T-helper 22 cell (primary cell): ENCODE measurements at places on chromosomes 3 and 15.

- no peak for DNase-seq
Measured at GRCh38 chr3:99319961-99320360, 318.4 kb upstream of the COL8A1 start.

DNA sequence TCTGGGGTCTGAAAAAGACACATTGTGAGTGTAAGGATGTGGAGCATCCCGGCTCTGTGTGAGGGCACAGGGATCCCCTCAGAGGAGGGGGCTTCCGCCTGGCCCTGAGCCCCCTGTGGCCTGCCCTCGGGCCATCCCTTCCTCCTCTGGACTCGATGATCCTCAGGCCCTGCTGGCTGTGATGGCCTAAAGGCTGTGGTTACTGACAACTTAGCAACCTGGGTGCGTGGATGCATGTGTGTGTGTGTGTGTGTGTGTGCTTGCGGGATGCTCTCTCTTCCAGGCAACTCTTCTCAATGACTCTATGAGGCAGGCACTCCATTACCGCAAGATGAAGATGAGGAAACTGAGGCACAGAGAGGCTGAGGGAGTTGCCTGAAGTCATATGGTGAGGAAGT, 66.0 kb downstream of the ASB7 start:
- DNase-seq = no peak

GRCh38 chr3:29683018-29683993, 402.4 kb downstream of the RBMS3 start:
- no peak for DNase-seq

DNA sequence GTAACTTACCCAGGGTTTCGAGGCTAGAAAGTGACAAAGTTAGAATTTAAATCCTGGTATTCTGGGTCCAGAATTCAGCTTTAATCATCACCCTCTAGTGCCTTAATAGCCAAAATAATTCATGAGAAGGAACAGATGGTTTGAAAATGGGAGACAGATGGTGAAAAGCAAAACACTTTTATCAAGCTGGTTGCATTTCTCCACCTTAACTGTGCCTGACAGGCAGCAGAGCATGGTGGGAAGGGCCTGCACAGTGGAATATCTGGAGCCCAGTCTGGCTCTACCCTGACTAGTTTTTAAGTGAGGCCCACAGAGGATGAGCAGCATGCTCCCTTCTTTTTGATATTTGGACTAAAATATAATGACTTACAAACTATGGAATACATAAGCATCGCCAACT, 35.6 kb upstream of the RASGRP1 start:
- DNase-seq = no peak

- no peak for DNase-seq
Measured at GRCh38 chr3:62718515-62719320, 156.5 kb downstream of the CADPS start.

- no peak for DNase-seq
Measured at GRCh38 chr3:38500688-38501417, 4.7 kb downstream of the EXOG start.

DNA sequence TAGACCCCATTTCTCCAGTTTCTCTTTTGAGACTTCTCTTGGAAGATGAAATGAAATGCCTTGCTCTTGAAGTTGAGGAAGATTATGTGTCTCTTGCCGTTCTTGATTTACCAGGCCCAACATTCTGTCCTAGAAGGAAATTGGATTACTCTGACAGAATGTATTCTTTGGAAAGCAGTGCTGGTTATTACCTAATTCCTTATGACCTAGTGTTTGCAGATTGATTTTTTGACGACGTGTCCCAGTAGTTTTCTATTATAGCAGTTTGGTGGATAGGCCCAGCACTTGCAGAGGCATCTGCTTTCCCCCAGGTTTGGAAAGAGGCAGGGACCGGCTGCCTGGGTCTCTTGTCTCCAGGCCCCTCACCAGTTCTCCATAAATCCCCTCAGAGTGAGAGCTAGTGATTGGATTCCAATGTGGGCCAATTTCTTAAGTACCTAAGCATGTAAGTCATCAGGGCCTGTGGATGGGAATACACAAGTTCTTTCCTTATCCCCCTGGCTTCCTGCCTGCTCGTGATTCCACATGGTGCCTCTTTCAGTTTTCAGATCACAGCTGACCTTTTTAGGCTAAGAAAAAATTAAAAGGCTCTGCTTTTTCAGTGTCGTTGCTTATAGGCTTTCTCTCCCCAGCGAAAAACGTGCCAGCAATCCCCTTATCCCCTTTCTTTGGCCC, 50.2 kb downstream of the EPHB3 start:
- no peak for DNase-seq

- no peak for DNase-seq
Measured at GRCh38 chr3:17874636-17875035, 132.2 kb upstream of the TBC1D5 start.

GRCh38 chr3:143100451-143100850, 19.1 kb upstream of the CHST2 start:
- no peak for DNase-seq

DNA sequence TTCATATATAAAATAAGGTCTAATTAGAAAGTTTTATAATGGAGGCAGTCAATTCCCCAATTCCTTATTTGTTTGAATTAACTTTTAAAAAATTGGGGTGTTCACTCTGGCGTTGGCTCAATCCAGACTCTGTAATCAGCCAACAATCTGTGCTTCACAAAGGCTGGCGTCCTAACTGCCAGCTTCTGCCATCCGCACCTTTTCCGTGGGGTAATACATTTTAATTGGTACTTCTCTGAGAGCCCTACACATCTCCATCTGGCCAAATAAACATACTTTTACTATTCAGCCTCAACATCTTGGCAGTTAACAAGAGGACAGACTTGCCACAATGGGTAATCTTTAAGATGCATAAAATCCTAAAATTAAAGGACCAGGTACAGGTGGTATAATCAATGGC, 125.2 kb upstream of the CCNL1 start:
- no peak for DNase-seq

DNA sequence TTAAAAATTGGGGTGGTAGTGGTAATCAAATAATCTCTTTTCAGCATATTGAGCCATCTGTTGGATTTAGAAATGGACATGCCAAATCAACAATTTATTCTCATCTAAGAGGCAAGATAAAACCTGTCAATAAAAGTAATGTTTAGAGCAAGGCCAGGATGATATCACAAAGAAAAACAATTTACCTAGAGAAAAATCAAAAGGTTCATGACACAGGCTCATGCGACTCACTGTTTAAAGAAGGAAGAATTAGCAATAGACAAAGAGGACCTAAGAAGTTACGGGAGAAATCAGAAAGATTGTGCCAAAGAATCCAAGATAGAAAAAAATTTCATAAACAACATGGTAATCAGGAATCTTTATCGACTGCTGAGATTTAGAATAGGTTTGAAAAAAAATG, 868.5 kb upstream of the GBE1 start:
- DNase-seq = no peak

DNA sequence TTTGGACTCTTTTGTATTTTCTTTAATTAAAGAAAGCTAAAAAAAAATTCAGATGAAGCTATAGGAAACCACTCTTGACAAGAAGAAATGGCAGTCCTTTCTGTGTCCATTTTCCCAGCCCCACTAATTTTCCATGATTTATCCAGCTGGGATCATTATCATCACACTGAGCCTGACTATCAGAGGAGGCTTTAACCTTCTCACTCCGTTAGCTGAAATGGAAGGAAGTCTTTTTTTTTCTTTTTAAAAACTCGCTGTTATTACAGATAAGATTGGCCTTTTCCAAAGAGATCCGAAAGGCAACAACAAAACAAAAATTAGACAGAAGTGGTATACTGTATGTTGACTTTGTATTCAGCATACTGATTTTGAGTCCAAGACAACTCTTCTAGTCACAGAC, 366.2 kb upstream of the ROPN1 start:
- DNase-seq = no peak

DNA sequence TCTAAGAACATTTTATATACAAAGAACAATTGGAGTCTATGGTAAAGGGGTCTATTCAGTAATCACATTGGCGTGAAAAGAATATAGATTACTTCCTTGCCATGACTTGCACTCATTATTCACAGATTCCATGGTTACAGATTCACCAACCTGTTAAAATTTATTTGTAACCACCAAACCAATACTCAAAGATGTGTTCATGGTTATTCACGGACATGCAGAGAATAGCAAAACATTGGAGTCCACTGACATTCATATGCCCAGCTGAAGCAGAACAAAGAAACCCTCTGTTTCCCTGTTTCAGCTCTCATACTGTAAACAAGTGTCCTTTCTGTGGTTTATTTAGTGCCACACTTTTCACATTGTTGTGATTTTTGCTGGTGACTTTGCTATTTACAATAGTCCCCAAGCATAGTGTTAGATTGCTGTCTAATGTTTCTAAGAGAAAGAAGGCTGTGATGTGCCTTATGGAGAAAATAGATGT, 185.8 kb upstream of the TTC14 start:
- no peak for DNase-seq

DNA sequence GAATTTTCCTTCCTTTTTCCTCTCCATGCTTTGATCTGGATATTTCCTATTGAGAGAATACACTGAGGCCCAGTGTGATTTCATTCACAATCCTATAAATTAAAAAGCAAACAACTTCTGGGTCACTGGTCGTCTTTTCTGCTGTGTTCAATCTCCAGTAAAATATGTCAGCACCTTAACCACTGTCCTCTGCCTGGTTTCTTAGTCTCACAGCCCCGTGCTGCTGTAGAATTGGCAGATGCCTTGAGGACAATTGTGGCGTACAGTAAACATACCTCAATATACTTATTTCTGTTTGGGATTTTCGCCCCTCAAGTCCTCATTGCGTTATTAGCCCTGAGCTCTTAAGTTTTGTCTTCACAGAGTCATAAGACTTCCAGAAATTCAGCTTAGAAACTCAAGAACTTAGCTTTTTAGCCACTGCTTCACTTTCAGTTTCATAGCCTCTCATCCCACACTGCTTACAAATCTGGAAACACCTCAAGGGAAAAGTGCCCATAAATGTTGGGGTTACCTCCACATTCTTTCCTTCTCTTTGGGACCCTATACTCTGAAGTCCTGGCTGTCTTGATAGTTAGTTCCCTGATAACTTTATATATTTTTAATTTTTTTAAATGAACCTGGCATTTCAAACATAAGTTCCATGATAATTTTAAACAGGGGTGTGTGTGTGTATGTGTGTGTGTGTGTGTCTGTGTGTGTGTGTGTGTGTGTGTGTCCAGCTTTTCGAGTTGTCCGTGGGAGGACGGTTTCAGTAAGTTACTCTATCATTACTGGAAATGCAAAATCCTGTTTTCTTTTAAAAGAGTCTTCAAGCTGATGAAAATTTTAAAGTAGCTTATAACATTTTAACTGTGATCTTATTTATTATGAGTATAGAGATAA, 238.4 kb upstream of the CTDSPL start:
- no peak for DNase-seq

- DNase-seq = no peak
Measured at GRCh38 chr3:141391298-141391990, 23.1 kb downstream of the ZBTB38 start.

- no peak for DNase-seq
Measured at GRCh38 chr15:82641129-82641798, 5.9 kb downstream of the CPEB1 start.

DNA sequence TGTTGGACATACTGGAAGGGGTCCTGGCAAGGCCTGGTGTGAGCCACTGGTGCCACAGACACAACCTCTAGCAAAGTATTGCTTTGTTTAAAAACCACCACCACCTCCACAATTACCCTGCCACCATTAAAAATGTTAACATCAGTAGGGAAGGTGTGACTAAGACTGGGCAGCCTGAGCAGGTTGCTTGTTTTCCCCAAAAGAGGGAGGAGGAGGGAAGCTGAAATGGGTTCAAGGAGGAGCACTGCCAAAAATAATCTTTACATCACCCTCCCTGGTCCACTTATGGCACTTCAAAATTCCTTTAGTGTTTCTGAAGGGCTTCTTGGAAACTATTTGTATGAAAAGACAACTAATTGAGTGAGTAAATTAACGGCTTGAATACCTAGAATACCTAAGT, 99.8 kb upstream of the FGF7 start:
- no peak for DNase-seq

- no peak for DNase-seq
Measured at GRCh38 chr3:94431876-94432570, 369.2 kb downstream of the NSUN3 start.

GRCh38 chr15:72168131-72168807, 29.3 kb downstream of the GRAMD2A start:
- DNase-seq = no peak

DNA sequence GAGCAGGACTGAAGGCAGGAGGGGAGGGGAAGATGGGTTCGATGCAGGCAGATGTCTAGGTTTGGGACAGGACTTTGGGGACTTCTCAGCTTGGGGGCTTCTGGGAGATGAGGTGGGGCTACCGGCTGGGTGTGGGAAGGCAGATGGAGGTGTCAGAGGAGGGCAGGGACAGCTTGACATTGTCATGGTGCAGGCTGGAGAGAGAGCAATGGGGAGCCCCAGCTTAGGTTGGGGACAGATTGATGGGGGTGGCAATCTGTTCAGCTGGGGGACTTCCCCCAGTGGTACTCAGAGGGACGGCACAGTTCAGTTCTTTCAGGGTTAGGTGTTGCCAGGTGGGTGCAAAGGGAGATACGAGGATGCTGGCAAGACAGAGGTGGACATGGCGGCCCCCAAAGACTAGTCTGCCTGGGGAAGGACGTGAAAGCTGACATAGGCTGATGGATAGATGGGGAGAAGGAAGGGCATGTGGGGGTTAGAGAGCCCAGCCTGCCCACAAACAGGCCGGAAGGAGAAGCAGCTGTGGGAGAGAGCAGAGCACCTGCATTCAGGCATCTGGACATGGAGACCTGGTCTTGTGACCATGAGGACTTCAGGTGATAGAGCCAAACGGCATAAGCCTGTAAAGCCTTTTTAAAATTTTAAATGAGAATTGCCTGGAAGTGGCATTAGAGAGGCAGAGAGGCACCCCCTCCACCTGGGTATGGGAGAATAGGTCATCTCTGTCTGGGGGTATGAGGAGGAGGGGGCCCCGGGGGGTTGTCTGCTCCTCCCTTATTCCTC, 21.1 kb downstream of the ACAA1 start:
- DNase-seq = no peak

DNA sequence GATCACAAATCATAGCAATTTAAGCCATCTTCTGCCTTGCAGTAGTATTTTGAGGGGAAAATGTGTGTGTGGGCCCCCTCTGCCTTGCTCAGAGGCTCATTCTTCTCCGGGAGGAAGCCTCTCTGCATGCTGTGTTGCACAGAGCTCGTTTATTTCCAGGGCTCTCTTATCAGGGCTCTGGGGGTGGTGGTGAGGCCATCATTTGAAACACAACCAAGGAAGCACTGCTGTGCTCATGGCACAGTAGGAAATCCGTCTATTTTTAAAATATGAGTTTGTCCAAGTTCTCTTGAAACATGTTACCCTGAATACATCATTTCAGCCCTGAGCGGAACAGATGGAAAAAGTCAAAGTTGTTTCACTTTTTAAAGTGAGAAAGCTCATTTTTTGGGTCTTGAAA, 369.0 kb upstream of the CFAP20DC start:
- DNase-seq = no peak

- no peak for DNase-seq
Measured at GRCh38 chr3:108414007-108414406, 96.4 kb downstream of the MYH15 start.

DNA sequence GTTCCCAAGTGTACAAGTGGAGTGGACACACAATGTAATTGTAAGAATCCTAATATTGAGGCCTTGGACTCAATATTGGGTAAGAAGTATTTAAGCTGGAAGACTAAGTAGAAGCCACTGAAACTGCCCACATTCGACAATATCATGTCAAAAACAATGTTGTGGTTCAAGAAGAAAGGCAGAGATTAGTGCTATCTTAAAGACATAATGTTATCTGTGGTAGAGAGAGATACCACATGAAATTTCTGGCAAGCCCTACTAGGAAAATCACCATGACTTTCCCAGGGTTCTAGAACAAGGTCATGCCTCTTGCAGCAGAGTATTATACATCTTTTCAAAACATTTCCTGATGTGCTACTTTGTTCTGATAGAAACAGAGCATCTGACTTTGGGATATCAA, 192.6 kb downstream of the RAP2B start:
- DNase-seq = no peak
